ENCODE measurements at places on chromosomes 1 and 21.

- no peak for DNase-seq
Measured at GRCh38 chr1:238115852-238116251, 225.1 kb upstream of the ZP4 start.

DNA sequence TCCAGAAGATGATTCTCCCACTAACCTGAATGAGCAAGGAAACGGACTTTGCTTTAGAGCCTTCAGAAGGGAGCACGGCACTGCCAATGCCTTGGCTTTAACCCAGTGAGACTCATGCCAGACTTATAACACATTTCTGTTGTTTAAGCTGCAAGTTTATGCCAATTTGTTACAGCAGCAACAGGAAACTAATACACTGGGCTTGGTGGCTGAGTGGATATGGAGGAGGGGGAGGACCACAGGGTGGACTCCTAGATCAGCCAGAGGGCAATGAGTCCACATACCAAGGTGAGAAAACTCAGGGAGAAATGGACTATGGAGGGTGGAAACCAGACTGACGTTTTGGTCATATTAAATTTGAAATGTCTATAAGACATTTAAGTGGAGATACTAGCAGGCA is 156.2 kb upstream of the KCNJ6 start:
- DNase-seq = no peak

GRCh38 chr1:159187033-159187432 is 15.6 kb downstream of the CADM3 start:
- no peak for DNase-seq

DNA sequence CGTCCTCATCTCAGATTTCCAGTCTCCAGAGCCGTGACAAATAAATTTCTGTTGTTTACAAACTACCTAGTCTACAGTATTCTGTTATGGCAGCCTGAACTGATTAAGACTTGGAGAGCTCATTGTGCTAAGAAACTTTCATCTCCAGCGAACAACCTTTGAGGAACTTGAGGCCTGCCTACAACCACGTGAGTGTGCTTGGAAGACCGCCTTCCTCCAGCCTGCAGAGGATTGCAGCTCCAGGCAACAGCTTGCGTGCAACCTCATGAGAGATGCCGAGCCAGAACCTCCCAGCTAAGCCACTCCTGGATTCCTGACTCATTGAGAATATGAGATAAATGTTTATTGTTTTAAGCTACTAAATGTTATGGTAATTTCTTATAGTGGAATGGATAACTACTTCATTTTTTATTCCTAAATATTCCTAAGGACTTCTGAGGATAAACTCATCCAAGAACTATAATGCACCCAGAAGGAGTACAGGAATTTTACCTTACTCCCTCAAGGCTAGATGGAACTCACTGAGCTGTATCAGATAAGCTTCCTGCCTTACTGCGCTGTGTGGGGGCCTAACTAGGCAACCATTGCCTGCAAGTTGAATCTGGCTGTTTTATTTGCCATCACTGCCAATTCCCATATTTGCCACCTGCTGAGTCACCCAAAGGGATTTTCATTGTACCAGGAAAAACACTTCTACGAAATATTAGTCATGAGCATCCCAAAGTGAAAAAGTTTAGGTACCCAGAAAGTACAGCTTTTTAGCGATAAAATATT is 17.6 kb downstream of the FAM177B start:
- DNase-seq = no peak

DNA sequence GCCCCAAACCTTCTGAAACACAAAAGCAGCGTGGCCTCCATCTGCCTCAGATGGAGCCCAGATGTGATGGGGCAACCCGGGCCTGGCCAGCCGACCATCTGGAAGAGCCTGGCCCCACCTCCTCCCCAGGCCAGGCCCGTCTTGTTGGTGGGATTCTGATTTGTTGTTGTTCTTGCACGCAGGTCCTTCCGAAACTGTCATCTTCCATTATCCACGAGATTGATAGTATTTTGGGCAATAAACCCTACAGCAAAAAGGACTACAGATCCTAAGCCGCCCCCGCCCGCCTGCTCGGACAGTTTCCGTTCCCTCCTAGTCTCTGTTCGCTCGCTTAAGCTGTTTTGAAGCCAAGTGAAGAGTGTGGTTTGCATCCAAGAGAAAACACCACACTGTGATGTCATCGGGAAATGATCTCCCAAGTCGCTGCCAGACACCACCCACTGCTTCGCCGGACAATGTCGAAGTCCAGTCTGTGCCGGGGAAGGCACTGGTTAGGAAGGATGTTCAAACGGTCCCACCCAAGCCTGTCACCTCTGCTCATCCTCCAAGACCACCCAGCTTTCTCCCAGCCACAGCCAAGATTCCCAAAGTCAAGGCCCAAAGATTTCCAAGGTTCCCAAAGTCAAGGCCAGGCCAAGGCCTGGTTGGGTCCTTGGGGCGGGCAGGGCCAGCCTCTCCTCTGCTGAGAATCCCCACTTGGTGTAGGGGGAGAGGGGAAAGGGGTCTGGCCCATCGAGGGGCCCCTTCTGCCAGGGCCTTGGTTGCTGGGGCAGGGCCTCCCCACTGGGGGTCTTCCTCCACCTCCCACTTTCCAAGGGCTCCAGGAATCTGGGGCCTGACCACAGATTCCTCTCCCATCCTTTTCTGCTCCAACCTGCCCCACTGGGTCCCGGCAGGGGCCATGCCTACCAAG is 52.9 kb downstream of the KCNAB2 start:
- DNase-seq = no peak

DNA sequence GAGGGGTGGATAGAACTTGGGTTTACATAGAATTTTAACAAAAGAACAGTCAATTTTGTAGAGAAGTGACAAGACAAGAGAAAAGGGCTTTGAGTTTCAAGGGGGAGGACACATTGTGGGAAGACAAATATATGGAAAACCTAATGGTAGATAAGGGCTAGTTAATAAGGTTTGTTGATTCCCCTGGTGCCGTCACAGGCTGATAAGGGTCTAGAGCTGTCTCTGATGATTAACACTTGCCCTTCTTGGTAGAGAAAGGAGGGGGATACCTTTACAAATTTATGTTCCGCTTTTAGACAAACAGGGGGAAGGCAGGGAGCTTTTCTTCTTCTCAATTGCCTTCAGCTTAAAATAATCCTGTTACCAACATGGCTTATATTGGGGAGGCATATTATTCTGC is 124.3 kb downstream of the ETS2 start:
- no peak for DNase-seq

GRCh38 chr1:215005078-215005477 is 77.5 kb upstream of the KCNK2 start:
- no peak for DNase-seq

DNA sequence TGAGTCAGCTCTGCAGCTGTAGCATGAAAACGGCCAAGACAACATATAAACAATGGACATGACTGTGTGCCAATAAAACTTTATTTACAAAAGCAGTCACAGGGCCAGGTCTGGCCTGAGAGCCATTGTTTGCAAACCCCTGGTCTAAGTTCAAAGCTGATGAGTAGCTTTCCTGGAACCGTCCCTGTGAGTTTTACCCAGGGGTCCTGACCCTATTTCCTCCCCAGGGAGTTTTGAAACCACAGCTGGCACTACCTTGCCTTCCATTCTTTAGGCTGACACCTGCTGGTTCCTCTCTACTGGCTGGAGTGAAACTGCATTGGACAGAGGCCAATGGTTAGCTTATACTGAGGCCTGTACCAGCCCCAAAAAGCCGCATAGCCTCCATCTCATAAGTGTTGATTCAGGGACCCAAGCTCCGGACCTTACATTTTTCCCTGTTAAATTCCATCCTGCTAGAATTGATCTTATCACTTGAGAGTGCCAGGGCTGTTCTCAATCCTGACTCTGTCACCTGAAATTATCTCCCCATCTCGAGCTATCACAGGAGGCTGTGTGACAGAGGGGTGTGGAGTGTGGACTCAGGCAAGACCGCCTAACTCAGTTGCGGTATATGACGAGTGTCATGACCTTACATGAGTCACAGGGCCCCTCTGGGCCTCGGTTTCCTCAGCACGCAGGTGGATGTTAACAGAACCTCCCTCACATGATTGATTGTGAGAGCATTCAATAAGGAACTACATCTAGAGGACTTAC is 343.6 kb downstream of the NPHP4 start:
- DNase-seq = no peak

GRCh38 chr1:168431882-168432281 is 111.9 kb downstream of the XCL2 start:
- no peak for DNase-seq

DNA sequence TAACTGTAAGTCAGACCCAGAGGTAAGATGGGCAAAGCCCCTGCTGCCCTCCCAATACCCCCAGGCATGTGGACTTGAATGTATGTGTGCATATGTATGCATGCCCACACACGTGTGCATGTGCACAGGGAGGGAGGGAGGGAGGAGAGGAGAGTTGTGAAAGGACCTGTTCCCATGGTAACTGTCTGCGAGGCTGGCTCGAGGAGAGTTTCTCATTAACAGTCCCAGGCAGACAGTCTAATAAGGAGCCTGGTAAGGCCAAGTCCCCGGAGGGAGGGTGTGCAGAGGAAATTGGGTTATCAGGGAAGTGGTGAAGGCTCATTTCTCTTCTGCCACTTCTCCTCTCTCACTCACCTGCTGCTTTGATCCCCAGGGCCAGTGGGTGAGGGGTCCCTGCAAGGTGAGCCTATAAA is 74.9 kb downstream of the NFASC start:
- DNase-seq = no peak

DNA sequence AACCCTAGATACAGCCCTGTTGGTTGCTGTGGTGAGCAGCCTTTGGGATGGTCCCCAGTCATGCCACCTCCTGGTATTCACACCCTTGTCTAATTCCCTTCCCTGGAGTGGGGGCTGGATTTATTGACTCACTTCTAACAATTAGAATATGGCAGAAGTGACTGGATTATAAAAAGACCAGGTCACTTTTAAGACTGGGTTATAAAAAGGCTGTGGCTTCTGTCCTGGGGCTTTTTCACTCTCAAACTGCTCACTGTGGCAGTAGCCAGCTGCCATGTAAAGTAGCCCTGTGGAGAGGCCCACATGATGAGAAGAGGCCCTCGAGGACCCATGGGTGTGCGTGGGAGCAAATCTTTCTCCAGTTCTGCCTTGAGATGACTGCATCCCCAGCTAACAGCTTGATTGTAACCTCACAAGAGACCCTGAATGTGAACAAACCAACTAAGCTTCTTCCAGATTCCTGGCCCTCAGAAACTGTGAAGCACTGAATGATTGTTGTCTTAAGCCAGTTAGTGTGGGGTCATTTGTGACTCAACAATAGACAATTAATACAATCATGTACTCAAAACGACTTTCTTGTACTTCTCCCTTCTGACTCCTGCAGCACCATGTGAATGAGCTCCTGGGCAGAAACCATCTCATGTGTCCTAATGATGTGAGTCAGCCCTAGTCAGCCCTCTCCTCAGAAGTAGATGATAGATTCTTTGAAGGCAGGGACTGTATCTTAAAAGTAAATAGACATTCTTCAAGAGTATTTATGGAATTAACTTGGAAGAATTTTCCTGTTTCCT is 234.9 kb downstream of the TNR start:
- DNase-seq = no peak

- DNase-seq = peak; percentile 5
Measured at GRCh38 chr21:35438643-35439404, 389.7 kb upstream of the RUNX1 start.

DNA sequence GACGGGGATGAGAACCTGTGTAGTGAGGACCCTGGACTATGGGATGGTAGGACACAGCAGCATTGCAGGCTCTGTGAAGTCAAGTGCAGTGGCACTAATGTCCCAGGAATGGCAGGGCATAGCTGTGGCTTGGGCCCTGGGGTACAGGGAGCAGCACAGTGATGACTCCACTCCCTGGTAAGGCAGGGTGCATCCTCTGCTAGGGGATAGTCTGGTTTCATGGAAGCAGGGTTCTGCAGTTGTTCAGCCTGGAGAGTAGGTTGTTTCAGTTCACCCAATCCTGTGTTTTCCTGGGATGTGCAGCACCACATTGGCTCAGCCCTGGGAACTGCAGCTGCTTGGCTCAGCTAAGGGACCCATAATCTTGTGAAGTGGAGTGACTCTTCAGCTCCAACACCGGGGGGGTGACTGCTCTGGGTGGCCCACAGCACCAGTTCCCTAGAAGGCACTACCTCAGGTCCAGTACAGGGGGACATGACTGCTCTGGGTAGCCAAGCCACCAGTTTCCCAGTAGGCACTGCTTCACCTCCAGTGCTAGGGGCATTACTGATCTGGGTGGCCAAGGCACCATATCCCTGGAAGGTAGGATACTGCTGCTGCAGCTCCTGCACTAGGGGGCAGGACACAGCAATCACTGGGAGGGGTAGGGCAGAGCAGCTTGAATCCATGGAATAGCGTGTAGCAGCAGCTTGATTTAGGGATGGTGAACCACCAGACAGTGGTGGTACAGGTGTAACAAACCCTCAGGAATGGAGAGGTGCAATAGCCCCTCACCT is 15.3 kb upstream of the C1orf185 start:
- DNase-seq = no peak

DNA sequence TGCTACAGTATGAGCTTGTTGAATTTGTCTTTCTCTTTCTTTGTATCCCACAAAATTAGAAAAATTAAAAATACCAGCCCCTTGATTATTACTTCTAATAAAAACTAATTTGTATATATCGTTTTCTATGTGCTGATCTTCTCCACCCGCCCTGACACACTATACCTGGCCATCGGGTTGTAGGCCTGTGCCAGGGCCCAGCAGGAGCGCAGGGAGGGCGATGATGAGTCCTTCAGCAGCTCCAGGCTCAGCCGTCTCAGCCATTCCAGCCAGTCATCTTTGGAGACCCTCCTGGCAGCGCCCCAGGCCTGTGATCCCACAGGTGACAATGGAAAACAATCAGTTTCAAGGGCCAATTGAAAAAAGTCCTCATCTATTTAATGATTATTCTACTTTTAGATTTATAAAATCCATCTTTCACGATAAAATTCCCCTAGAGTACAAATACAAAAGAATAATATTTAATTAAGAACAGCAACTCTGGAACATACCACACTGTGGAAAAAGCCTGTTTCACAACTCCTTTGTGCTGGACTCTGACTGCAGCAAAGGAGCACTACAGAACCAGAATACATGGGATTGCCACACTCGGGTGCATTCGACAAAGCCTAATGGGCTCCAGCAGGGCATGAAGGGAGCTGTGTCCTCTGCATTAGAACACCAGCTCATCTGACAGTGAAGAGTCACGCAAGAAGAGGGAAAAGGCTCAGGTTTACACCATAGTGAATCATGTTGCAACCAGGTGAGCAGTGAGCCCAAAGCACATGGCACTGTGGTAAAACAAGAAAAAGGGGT is 15.4 kb downstream of the ANGPTL7 start:
- no peak for DNase-seq

GRCh38 chr1:220685879-220686278 is 4.3 kb upstream of the C1orf115 start:
- DNase-seq = no peak

GRCh38 chr1:207966521-207966920 is 55.6 kb upstream of the CD34 start:
- no peak for DNase-seq

DNA sequence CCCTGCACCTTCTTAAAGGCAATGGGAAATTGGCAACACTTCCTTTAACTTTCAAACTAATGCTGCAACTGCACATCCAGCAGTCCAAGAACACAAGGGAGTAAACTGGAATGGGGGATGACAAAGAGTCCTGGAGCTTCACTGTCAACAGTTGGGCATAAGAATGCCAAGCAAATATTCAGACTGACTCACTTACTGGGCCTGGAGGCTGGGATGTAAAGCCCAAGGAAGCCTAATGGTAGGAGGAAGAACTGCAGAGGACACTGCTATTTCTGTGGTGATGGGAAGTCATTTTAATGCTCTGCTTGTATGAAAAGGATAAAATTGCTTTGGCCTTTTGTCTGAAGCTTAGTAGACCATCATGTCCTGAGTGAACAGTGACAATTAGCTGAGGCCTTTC is 15.7 kb upstream of the DMRTA2 start:
- DNase-seq = no peak

GRCh38 chr1:150362721-150363425 is 1.1 kb upstream of the RPRD2 start:
- peak; percentile 49 for DNase-seq
